ENCODE measurements at places on chromosomes 1 and 21.
A peak's percentile ranks its signal among the peaks of the same experiment; 100 is the strongest.

GRCh38 chr1:219235903-219236481, 62.3 kb downstream of the LYPLAL1 start:
- no peak for DNase-seq

GRCh38 chr1:9311479-9311878, 18.8 kb downstream of the SPSB1 start:
- no peak for DNase-seq

- no peak for DNase-seq
Measured at GRCh38 chr1:160367516-160367900, 637 bp downstream of the NHLH1 start.

- DNase-seq, result no peak
Measured at GRCh38 chr1:240524356-240525069, 87.4 kb downstream of the GREM2 start.

- peak; percentile 57 for DNase-seq
Measured at GRCh38 chr1:15966081-15966955, 9.6 kb downstream of the ZBTB17 start.

- DNase-seq, result no peak
Measured at GRCh38 chr1:31696242-31696641, 7.6 kb downstream of the COL16A1 start.

DNA sequence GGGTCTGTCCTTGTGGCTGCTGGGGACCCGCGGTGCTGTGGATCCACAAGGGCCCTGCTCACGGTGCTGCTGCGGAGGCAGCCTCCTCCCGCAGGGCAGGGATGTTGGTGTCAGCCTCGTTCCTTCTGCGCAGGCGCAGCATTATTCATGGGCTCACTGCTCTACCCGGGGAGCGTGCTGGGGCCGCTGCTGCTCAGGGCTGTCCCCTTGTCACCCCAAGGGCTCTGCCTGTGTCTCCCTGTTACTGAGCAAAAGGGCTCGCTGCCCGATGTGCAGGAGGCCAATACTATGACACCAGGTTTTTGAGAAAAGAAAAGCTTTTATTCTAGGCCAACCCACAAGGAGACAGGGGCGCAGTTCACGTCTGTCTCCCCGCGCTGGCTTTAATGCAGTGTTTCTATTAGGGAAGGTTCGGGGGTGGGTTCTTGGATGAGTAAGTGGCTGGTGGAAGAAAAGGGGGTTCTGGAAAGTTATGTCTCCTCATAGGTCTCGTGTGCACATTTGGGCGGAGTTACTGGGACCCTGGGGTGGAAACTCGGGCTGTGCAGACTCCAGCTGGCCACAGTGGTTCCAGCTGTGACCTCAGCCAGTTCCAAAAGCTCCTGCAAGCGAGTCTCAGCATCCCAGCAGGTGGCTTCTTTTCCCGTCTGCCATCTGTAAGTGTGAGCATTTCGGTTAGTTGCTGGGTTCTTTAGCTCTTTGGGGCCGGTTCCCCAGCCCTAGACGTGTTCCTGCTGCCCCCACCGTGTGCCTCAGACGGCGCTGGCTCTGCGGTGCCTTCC, 40.8 kb upstream of the LRRC3 start:
- no peak for DNase-seq

GRCh38 chr1:10824821-10825540, 28.5 kb upstream of the CASZ1 start:
- no peak for DNase-seq

- DNase-seq, result no peak
Measured at GRCh38 chr1:61098906-61099437, 16.6 kb downstream of the NFIA start.

GRCh38 chr1:21534674-21535378, 25.6 kb downstream of the ALPL start:
- no peak for DNase-seq

DNA sequence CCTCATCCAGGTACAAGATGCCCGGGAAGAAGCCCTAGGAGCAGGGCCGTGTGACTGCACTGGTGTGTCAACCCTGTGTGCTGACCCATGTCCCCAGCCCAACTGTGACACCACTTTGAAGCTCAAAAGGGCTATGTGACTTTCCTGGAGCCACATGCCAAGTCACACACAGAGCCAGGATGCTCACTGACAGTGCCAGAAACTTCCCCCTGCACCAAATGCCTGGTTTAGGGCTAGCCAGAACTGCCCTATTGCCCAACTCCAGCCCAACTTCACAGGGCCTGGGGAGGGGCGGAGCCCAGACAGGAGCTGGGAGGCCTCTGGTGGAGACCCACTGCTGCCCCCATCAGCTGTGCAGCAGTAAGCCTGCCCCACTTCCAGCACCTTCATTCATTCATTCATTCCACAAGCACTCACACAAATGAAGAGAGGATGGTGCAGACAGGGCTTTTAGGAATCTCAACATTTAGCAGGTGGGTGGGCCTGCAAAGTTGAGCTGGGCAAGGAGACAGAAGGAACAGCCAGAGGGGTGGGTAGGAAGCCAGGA, 36.7 kb downstream of the KCNQ4 start:
- DNase-seq, result no peak

DNA sequence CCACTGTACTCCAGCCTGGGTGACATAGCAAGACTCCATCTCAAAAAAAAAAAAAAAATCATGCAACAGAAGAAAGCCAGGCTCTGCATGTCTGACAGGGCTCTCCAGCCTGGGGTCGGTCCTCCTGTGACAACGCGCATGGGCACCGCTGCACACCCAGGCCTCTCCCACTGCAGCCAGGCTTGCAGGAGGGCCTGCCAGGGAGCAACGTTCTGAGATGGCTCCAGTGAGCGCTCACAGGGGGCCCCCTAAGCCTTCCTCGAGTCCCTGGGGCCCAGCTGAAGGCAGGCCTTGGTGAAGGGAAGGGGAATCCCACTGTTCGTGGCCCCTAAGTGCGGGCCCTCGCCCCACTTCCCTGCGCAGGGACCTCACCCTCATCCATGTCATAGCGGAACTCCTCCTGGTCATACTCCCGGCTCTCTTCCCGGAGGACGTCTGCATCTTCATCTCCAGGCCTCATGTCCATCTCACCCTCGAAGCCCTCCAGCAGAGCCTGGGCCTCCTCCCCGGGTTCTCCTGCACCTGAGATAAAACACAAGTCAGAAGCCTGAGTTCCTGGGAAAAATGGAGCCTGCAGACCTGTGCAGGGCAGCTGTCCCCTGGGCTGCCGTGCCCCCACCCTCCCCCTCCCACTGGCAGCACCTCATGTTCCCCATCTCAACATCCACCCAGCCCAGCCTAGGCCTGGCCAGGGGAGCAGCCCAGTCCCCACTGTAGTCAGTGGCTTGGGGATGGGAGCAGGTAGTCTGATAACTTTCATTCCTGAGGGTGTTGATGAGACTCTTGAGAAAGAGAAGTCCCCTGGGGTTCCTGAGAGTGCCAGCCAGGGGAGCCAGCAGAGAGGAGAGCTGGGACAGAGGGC, 20.3 kb downstream of the RSPH1 start:
- DNase-seq, result no peak

DNA sequence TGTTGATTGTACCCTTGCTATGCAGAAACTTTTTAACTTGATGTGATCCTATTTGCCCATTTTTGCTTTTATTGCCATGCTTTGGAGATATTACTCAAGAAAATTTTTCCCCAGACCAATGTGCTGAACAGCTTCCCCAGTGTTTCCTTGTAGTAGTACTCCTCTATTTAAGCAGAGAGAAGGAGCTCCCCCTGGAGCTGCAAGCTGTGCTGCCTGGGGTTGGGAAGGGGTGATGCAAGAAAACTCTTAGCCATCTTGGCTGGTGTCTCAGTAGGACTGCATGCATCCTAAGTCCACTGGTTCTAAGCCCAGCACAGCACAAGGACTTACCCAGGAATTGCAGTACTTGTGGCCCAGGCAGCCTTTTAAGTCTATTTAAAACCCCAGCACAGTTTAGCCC, 121.6 kb downstream of the NTMT2 start:
- DNase-seq, result no peak

DNA sequence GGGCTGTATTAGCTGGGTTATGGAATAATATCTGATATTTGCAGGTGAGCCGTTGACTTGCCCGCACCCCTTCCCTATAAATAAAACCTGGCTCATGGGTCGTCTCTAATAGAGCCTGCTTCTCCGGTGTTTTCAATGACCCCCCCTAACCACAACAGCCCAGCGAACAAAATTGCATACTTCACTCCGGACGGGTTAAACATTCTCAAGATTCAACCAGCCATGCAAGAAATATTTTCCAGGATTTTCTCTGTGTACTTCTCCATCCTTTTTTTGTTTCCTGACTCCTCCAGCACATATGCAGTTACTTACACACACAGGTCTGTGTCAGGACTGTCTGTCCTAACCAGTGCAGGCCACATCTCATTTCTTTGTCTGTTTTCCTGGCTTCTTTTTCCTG, 267.7 kb downstream of the ZNF648 start:
- no peak for DNase-seq

- DNase-seq, result no peak
Measured at GRCh38 chr21:34912022-34912945, 136.8 kb downstream of the RUNX1 start.

- DNase-seq, result peak; percentile 48
Measured at GRCh38 chr1:53485478-53486394, 26.5 kb downstream of the DMRTB1 start.

DNA sequence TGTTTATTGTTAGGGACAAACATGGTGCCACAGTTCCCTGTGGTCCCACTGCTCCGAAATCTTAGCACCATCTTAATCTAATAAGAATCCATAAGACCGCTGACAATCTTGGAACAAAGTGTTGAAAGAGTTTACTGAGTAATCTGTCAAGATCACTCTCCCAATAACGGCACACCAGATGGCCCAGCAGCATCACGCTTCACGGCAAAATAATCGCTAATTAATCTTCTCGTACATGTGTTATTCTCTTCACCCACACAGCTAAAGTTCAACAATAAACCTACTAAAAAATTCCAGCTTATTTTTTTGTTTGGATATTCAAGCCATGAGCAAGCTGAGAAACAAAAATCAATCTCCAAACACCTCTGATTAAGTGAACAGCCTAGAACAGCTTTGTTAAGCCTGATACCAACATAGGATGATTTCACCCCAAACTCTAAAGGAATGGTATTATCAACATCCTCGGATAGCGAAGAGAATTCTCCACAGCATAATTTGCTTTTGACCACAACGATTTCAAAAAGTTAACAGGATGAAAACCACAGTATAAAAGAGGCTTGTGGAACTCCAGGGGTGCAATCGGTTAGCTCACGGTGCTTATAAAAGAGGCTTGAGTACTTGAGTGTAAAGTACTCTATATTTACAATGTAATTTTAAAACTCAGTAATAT, 329.9 kb upstream of the GREM2 start:
- DNase-seq, result no peak

DNA sequence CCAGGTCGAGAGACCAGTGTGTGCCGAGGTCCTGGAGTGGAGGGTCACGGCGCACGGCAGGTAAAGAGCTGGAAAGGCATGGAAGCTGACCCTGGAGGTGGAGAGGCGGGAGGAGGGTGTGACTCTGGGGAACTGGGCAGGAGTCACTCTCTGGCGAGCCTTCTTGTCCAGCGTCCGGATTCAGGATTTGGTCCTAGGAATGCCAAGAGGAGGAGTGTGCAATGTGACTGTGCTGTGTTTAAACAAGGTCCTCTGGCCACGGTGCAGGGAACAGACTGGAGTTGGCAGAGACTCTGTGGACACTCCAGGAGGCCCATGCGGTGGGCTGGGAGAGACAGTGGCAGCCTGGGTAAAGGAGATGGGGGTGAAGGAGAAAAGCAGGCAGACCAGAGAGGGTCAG, 64.2 kb upstream of the CASZ1 start:
- no peak for DNase-seq

DNA sequence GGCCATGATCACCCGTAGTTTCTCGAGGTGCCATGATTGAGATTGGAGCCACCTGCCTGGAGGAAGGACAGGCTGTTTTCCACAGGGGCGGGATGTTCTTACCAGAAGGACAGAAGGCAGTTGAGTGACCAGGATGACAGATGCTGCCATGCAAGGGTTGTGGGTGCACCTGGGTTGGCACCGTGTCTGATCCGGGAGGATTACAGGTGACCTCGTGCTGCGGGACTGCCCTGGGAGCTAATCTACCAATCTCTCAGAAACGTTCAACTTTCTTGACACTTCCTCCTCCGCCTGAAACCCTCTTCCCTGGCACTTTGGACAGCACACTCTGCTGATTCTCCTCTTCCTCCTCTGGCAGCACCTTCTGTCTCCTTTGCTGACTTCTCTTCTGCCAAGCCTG, 13.8 kb upstream of the SLC6A9 start:
- no peak for DNase-seq

GRCh38 chr1:24351918-24352627, 32.9 kb downstream of the GRHL3 start:
- peak; percentile 4 for DNase-seq

DNA sequence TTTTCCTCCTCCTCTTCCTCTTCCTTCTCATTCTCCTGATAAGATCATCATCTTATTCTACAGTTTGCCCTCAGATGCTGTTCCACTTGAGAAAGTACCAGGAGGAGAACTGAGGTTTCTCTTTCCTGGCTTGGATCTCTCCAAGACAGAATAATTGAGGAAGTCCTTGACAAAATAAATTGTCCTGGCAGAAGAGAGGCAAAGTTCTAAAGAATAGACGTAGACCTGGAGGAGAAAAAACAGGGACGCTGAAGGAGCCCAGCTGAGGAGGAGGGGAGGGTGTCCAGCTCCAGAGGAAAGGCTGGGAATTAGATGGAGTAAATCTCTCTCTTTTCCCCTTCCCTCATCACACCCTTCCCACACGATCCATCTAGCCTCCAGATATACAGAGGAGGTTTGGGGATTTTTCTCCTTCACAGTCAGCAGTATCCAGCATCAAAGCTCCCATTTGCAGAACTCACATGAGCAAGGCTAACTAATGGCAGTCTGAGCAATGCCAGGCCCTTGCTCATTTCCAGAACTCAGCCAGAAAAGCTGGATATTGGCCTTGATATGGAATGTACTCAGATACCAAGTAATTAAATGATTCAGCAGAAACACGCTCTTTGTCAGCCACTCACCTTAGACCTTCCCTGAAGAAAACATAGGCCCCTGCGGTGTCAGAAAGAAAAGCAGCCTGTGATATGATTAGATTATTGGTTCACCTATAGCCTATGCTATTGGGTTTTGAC, 5.1 kb upstream of the GNG12 start:
- DNase-seq, result no peak

DNA sequence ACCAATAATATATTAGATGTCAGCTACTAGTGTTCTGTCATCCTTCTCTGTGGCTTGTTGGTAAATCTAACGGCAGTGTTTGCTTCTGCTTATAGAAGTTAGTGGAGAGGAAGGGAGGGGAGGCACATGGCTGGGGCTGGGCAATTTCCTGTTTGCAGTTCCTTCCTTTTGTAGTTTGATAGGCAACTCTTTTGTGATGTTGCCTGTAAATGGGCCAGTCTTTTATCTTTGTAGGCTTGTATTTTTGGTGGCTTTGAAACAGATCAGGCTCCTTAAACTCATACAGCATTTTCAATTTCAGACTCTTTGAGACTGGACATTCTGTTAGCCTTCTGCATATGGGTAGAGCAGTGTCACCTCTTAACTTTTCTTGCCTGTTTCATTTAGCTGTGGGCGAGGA, 48.1 kb downstream of the CDC14A start:
- no peak for DNase-seq

GRCh38 chr1:67044631-67045270, 9.2 kb downstream of the SLC35D1 start:
- DNase-seq, result no peak

GRCh38 chr1:69643266-69643665, 75.5 kb downstream of the LRRC7 start:
- no peak for DNase-seq

- DNase-seq, result peak; percentile 75
Measured at GRCh38 chr1:206734499-206735142, 36.0 kb upstream of the IL19 start.

GRCh38 chr1:26417111-26417759, 6.6 kb downstream of the LIN28A start:
- DNase-seq, result peak; percentile 79

GRCh38 chr21:42202321-42202720, 16.6 kb upstream of the ABCG1 start:
- DNase-seq, result no peak
